ENCODE measurements at places on chromosomes 3 and 15. TPM values are rescaled to one million over a fixed set of nuclear protein-coding genes. Genes with fewer than 3 reads are reported as not detected.

- H3K27me3 ChIP-seq, result no peaks in the 10 kb centered on the region
- no peak overlapping the region for H3K27ac ChIP-seq
- peaks cover 11% of the 10 kb centered on the region for H3K4me1 ChIP-seq
- H3K36me3 ChIP-seq, result peaks cover 50% of the 10 kb centered on the region
These were observed 33.2 kb upstream of the RPP14 start for GRCh38 chr3:58272891-58273290.

DNA sequence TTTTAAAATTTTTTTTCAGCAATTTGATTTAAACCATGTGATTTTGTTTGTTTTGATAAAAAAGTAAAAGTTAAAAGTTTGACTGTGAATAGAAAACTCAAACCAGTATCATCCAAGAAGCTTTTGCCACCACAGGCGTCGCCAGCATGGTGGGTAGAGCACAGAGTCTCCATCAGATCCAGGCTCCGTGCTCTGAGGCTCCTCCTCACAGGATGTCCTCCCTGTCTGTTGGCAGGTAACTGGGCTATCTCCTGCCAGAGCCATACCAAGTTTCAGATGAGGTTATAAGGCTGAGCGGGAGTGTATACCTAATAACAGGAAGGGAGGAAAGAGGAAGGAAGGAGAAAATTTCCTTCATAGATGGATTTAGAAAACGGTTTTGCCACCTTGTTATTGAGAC is 28.8 kb downstream of the CTDSPL start:
- no peak overlapping the region for H3K27ac ChIP-seq
- no peaks in the 10 kb centered on the region for H3K36me3 ChIP-seq
- no peaks in the 10 kb centered on the region for H3K27me3 ChIP-seq
- H3K4me3 ChIP-seq, result no peak overlapping the region
- H3K4me1 ChIP-seq, result peaks cover 86% of the 10 kb centered on the region

- no peak overlapping the region for H3K27ac ChIP-seq
- H3K27me3 ChIP-seq, result peaks cover 14% of the 10 kb centered on the region
- H3K4me3 ChIP-seq, result no peak overlapping the region
- peaks cover 9% of the 10 kb centered on the region for H3K4me1 ChIP-seq
These were observed 14.4 kb upstream of the GNAI2 start for GRCh38 chr3:50221411-50222168.

DNA sequence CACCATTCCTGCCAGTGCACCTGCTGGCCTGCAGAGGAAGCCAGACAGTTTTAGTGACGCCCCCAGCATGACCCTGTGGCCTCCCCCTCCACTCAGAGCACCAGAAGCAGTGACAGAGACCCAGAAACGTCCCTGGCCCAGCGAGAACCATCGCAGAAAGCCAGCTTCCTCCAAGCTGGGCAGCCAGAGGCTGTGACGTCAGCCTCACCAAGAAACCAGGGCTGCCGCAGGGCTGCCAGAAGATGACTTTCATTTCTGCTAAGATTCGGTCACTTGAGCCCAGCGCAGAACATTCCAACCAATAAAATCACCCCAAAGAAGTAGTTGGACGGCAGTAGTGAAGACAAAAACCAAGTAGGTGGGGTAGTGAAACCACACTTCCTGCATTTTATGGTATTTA is 29.6 kb upstream of the RPL32 start:
- peaks cover 8% of the 10 kb centered on the region for H3K27me3 ChIP-seq
- no peaks in the 10 kb centered on the region for H3K36me3 ChIP-seq
- peaks cover 21% of the 10 kb centered on the region for H3K4me1 ChIP-seq
- DNase-seq, result no peak

DNA sequence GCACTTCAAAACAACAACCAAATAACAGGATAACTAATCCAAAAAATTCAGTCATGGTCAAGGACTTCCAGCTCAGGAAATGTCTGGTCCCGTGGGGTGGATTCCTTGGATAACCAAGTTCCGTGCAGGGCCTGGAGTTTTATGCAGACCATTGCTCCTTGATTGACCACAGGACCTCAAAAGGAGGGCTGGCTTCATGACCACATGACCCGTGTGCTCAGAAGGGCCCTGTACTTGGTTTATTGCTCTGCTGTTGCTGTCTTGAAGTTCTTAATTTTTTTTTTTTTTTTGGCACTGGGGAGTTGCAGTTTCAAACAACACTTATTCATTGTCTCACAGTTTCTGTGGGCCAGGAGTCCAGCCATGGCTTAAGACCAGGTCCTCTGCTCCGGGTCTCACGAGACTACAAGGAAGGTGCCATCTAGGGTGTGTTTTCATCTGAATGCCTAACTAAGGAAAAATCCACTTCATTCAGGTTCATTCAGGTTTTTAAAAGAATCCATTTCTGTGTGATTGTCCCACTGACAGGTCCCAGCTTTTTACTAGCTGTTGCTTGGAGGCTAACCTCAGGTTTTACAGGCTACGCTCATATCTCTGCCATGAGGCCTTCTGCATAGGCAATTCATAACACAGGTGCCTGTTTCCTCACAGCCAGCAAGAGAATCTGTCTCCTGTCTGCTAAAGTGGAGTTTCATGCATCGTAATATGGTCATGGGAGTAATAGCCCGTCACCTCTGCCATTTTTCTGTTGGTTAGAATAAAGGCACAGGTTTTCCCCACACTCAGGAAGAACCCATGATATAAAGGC is 65.3 kb downstream of the FLNB start:
- peak overlapping the region; percentile 73 for H3K27ac ChIP-seq
- peaks cover 73% of the 10 kb centered on the region for H3K4me1 ChIP-seq
- no peak overlapping the region for H3K4me3 ChIP-seq
- peaks cover 17% of the 10 kb centered on the region for H3K36me3 ChIP-seq

DNA sequence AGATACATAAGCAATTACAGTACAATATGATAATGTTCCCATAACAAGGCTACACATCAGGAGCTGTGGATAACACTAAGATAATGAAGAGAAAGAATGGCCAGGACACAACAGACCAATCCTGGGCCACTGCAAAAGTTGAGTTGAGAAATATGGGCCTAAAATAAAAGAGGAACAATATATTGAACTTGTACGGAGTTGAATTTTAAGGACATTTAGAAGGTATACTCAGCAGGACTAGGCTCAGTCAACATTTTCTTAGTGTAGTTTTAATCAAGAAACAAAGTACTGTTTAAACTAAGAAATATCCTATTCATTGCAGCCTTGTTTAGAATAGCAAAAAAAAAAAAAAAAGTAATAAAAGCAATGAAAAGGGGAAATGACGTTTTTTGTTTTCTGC is 24.3 kb downstream of the HERC1 start:
- no peak overlapping the region for H3K27ac ChIP-seq

GRCh38 chr15:25797511-25797935 is 65.6 kb downstream of the ATP10A start:
- peak; percentile 90 for DNase-seq
- H3K27ac ChIP-seq, result peak overlapping the region; percentile 86
- no peaks in the 10 kb centered on the region for H3K27me3 ChIP-seq
- H3K4me1 ChIP-seq, result peaks cover 81% of the 10 kb centered on the region
- H3K36me3 ChIP-seq, result no peaks in the 10 kb centered on the region
- no peak overlapping the region for H3K4me3 ChIP-seq

TTLL13 gene
- total RNA-seq, result 0.32 TPM

DNA sequence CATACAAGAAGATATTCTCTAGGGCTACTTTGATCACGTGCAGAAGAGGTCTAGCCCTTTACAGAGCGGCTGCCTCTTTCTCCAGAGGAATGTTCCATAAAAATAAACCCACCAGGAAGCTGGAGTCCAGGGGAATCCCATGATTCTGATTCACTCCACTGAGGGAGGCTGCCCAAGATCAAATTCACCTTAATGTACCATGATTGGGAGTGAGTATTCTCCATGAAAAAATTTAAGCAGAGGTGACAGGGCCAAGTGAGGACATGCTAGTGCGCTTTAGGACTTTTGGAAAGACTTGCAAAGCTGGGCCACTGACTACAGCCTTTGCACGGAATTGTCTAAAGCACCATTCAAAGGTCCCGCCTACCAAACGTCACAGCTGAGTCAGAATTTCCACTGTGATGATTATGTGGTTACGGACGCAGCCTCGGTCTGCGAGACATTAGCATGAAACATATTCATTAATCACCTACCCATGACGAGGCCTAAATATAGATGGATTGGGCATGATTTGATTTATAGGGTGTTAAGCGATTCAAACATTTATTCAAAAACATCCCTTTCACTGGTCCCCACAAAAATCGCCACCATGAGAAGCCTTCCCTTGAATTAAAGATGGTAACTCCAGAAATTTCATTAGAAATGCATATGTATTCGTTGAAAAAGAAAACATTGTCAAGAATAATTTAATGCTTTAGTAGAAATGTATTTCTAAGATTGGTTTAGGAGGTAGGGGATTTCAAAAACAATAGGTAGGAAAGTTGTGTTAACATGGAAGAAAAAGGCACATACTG is 152.6 kb downstream of the GREM1 start:
- no peaks in the 10 kb centered on the region for H3K27me3 ChIP-seq
- peaks cover 6% of the 10 kb centered on the region for H3K4me1 ChIP-seq
- DNase-seq, result no peak
- H3K27ac ChIP-seq, result peak overlapping the region; percentile 78
- no peaks in the 10 kb centered on the region for H3K36me3 ChIP-seq

DNA sequence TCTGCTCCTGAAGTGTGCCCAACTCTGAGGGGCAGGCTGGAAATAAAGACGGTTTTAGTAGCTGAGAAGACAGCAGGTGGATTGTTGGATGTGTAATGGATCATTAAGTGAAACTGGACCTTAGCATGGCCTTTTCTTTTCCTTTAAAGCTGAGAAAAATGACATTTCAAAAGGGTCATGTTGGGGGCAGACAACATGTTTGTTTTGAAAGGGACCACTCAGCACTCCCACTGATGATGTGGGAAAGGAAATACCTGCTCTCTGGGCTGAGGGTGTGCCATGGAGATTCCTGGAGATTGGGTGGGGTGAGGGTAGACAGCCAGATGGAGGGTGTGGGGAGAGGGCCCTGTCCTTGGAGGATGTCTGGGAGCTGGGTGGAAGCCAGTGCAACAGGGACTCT is 38.4 kb downstream of the ANAPC13 start:
- no peaks in the 10 kb centered on the region for H3K36me3 ChIP-seq
- no peak overlapping the region for H3K4me3 ChIP-seq
- H3K27ac ChIP-seq, result no peak overlapping the region

GRCh38 chr3:156693166-156693565 is 18.8 kb downstream of the TIPARP start:
- peaks cover 44% of the 10 kb centered on the region for H3K36me3 ChIP-seq
- no peak overlapping the region for H3K4me3 ChIP-seq
- DNase-seq, result no peak
- peaks cover 43% of the 10 kb centered on the region for H3K4me1 ChIP-seq

CPA3 gene
- total RNA-seq, result 49.9 TPM

DNA sequence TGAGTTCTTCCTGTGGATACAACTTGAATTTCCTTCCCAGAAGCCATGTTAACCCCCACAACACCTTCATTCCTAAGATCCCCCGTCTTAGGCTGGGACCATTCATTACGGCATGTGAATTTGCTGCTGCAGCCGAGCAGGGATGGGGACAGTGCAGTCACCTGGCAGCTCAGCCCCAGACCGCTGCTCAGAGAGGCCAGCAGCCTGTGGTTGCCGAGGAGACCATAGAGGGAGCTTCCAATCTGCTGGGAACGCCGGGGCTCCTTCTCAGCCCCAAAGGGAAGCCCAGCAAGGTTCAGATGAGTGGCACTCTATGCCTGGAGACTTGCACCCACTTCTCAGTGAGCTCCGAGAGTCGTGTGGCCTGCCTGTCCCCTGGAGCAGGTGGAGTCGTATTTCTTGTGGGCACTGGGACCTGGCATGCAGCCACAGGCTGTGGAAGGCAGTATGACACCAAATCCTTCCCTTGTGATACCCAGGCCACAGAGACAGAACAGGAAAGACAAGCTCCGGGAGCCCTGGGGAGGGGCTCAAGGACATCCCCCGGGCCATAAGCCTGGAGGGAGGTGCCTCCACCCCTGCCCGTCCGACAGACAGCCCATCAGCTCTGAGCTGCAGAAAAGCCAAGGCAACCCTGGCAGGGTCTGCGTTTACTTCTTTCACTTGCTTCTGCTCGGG is 167.3 kb downstream of the FAM43A start:
- no peak overlapping the region for H3K27ac ChIP-seq
- no peak overlapping the region for H3K4me3 ChIP-seq
- no peaks in the 10 kb centered on the region for H3K36me3 ChIP-seq
- no peak for DNase-seq
- H3K4me1 ChIP-seq, result peaks cover 8% of the 10 kb centered on the region

CORO2B gene
- 12.2 TPM for total RNA-seq

KIAA1143 gene
- total RNA-seq, result 28.2 TPM

DNA sequence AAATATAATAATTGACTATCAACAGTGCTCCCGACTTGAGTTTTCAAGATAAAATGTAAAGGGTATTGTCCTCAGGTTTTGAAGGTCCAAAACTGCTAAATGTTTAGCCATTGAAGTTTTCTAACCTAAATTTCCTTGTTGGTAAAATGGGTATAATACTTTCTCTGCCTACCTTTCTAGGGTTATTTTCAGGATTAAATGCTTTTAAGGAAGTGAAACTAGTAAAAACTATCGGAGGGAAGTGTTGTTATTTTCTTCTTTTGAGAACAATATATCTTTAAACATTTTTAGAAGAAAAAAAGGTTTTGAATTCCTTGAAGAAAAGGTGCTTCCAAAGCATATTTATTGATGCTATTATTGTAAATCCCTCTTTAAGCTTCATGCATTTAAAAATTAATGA is 67.3 kb downstream of the FILIP1L start:
- peaks cover 45% of the 10 kb centered on the region for H3K4me1 ChIP-seq
- H3K27me3 ChIP-seq, result no peaks in the 10 kb centered on the region
- DNase-seq, result no peak
- peak overlapping the region; percentile 90 for H3K27ac ChIP-seq
- no peaks in the 10 kb centered on the region for H3K36me3 ChIP-seq
- no peak overlapping the region for H3K4me3 ChIP-seq

DNA sequence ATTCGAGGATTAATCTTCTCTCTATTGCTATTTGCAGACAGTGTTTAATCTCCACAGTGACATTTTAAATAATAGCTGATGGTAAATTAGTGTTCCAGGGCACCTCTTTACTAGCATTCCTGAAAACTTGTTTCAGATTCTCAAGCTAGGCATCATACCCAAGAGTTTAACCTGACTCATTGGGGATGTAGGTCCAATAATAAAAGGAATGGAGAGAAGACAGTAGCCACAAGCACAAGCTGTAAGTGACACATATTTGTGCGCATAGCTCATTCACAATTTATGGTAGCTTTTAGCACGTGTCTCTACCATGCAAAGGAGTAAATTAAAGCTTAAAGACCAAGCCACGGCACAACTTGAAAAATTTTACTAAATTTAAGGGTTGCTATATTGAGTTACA is 171.3 kb upstream of the FAM3D start:
- no peak overlapping the region for H3K27ac ChIP-seq
- no peaks in the 10 kb centered on the region for H3K4me1 ChIP-seq
- H3K4me3 ChIP-seq, result no peak overlapping the region
- no peak for DNase-seq

- no peak for DNase-seq
- H3K36me3 ChIP-seq, result no peaks in the 10 kb centered on the region
These were observed 87.0 kb downstream of the PLXNA1 start for GRCh38 chr3:127069814-127070440.

CCR3 gene
- total RNA-seq, result not detected

- DNase-seq, result no peak
- no peaks in the 10 kb centered on the region for H3K4me1 ChIP-seq
- no peaks in the 10 kb centered on the region for H3K36me3 ChIP-seq
These were observed 81.2 kb downstream of the LIPC start for GRCh38 chr15:58513008-58513407.

- no peaks in the 10 kb centered on the region for H3K36me3 ChIP-seq
- no peak overlapping the region for H3K27ac ChIP-seq
- no peaks in the 10 kb centered on the region for H3K4me1 ChIP-seq
These were observed 5.6 kb upstream of the TNIK start for GRCh38 chr3:171465763-171466162.

ENTPD3 gene
- total RNA-seq, result 2.3 TPM

Data from esophagus muscularis mucosa (tissue), 4 donors.